ENCODE measurements at places on chromosomes 11 and 22.

GRCh38 chr22:38497869-38498268 is 8.2 kb downstream of the DDX17 start:
- DNase-seq, result no peak

- DNase-seq, result no peak
These were observed 13.2 kb upstream of the MRGPRX2 start for GRCh38 chr11:19073454-19074415.

- no peak for DNase-seq
These were observed 121.1 kb downstream of the NXPE2 start for GRCh38 chr11:114799476-114799875.

DNA sequence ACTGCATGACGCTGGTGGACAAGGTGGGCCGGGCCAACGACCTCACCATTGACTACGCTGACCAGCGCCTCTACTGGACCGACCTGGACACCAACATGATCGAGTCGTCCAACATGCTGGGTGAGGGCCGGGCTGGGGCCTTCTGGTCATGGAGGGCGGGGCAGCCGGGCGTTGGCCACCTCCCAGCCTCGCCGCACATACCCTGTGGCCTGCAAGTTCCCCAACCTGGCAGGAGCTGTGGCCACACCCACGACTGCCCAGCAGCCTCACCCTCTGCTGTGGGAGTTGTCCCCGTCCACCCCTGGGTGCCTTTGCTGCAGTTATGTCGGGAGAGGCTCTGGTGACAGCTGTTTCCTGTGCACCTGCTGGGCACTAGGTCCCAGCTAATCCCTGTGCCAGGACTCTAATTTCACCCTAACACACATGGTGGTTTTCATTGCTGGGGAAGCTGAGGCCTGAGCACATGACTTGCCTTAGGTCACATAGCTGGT is 49.0 kb upstream of the PPP6R3 start:
- no peak for DNase-seq

DNA sequence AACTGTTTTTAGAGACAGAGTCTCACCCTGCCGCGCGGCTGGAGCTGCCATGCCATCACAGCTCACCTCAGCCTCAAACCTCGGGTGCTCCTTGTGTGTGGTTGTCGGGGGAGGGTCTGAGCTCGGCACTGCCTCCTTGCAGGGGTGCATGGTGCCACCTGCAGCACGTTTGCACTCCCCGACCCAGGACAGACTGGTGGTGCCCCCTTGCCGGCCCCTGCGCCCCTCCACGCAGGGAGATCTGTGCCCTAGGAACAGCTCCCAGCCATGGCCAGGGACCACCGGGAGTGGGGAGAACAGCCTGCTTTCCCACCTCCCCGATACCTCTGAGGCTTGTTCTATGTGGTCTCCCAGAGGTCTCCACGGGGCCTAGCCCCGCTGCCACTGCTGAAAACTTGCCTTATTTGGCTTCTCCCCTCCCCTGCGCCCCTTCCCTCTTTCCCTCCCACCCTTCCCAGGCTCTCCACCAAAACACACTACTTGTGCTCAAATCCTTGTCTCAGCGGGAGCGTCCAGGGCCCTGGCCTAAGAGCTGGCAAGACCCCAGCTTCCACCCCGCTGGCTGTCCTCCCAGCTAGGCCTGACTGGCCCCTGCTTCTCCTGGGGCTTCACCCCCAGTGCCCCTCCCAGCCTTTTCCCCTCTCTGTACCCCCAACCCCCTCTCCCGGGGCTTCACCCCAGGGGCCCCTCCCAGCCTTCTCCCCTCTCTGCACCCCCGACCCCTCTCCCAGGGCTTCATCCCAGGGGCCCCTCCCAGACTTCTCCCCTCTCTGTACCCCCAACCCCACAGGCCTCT is 13.4 kb upstream of the TPCN2 start:
- DNase-seq, result peak; percentile 59

GRCh38 chr11:110376711-110377324 is 52.9 kb upstream of the FDX1 start:
- DNase-seq, result peak; percentile 70

GRCh38 chr11:44010789-44011251 is 37.0 kb upstream of the ACCSL start:
- peak; percentile 1 for DNase-seq

DNA sequence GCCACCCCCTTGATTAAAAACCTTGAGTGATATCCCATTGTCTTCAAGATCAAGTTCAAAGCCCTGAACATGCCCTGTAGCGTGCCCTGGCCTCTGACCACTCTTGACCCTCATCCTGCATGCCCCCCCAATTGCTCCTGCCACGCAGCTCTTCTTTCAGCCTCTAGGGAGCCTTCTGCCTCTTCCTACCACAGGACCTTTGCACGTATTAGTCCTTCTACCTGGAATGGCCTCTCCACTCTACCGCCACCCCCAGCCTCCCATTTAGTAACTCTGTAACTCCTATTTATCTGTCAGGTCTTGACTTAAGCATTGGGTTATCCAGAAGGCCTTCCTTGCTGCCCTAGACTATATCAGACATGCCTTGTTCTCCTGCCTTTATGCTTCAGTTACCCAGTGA is 203.6 kb downstream of the TRIM29 start:
- DNase-seq, result no peak

GRCh38 chr11:132263875-132264274 is 893.5 kb downstream of the NTM start:
- no peak for DNase-seq

- DNase-seq, result no peak
These were observed 65.9 kb downstream of the LIF start for GRCh38 chr22:30180616-30181015.

GRCh38 chr11:20933086-20933485 is 263.7 kb downstream of the NELL1 start:
- DNase-seq, result no peak

GRCh38 chr11:42205518-42205917 is 746.1 kb upstream of the LRRC4C start:
- no peak for DNase-seq

GRCh38 chr11:109552376-109552775 is 130.4 kb downstream of the C11orf87 start:
- DNase-seq, result no peak

DNA sequence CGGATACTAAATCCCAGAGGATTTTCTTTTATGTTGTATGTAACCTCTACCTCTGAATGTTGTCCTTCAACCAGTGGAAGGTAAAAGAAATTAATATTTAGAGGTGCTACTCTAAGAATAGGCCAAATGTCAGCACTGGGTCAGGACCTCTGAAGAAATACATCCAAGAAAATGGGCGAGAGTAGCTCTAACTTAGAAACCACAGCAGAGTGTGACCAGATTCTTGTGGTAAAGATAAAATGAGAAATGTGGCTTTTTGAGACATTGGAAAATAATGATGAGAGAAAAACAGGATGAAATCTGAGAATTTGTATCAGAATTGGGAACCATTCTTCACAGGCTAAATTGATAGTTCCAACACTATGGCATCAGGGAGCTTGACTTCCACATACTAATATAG is 63.5 kb downstream of the CSTPP1 start:
- DNase-seq, result no peak
